Foreskin melanocyte (primary cell): ENCODE measurements at places on chromosomes 6 and 20.

GRCh38 chr6:111626441-111626840 lies 20.8 kb upstream of the TRAF3IP2 start:
- DNase-seq, result no peak

- no peak for DNase-seq
Observed at GRCh38 chr6:25016014-25016720, 80.4 kb upstream of the RIPOR2 start.

- no peak for DNase-seq
Observed at GRCh38 chr20:2289475-2289874, 6.3 kb upstream of the TGM3 start.

GRCh38 chr6:53281518-53282215 lies 67.1 kb downstream of the ELOVL5 start:
- no peak for DNase-seq

- DNase-seq, result no peak
Observed at GRCh38 chr20:45470937-45471336, 1.4 kb downstream of the WFDC2 start.

- DNase-seq, result no peak
Observed at GRCh38 chr20:47412083-47412482, 55.6 kb upstream of the ZMYND8 start.

DNA sequence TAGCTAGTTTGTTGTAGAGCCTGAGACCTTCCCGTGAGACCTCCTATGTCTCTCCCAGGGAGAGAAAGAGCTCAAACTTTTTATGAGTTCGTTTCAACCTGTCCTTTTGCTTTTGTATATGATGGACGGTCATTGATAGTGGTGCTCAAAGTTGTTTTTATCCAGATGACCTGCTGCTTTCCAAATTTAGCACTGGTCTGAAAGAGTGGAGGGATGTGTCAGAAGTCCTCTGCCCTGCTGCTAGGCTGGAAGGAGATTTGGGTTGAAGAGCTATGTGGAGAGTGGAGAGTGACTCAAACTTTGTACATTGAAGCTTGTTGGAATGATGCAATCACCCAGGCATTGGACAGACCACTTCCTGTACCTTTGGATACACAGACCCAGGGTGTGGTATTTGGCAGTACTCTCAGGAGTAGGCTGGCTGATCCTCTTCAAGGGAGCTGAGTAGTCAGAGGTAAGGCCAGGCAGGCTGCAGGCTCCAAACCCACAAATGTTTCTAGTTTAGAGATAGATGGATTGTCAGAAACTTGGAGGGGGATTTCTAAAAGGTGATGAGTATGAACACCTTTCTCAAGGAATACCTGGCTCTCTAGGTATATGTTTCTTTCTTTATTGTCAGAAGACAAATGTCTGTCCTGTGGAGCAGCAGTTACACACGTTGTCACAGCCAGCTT lies 49.4 kb upstream of the RREB1 start:
- no peak for DNase-seq

GRCh38 chr6:122758927-122759334 lies 20.6 kb upstream of the FABP7 start:
- DNase-seq, result no peak

DNA sequence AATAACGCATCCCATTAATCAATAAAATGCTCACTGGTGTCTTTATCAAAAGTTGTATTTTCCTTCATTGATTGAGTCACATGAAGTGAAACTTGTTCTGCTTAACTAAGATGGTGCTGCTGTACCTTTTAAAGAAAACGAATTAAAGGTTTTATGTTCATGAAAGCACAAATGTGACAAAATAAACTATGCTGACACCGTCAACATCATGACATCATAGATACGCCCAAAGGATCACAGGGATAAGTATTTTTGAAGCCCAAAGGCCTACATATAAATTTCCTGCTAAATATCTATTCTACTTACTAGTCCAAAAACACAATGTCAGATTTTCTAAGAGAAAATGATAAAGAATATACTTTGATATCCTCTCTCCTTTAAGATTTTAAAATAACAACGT lies 94.4 kb downstream of the FAM217A start:
- no peak for DNase-seq

DNA sequence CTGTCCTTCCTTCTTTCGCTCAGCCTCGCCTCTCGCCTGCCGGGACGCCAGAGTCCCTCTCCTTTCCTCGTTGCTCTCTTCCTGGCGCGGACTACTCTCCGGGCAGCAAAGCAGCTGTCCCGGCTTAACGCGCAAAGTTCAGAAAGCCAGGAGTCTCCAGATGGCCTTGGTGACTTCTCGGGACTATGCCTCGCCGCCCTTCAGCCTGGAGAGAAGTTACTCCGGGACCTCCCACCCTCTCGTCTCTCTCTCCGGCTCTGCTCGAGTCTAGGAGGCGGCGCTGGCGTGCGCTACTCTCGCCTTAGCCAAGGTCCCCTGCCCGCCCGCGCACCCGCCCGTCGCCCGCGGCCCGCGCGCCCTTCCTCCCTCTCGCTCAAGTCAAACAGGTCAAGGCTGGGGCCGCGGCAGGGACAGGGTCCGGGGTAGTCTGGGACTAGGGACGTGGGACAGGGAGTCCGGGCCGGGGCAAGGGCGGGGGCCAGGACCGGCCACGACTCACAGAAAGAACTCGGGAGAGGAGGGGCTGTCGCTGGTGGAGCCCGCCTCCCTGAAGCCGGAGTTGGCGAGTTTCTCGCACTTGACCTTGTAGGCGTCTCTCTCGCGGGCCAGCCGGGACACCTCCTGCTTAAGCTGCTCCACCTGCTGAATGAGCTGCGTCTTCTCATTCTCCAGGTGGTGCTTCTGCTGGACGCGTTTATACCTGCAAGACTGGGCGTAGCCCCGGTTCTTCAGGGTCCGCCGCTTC lies 1.5 kb downstream of the MAFB start:
- DNase-seq, result no peak

- no peak for DNase-seq
Observed at GRCh38 chr6:163643866-163644265, 229.3 kb downstream of the QKI start.

GRCh38 chr6:2952557-2953095 lies 18.7 kb downstream of the SERPINB6 start:
- peak; percentile 93 for DNase-seq

- no peak for DNase-seq
Observed at GRCh38 chr20:53262365-53262764, 290.2 kb downstream of the TSHZ2 start.

DNA sequence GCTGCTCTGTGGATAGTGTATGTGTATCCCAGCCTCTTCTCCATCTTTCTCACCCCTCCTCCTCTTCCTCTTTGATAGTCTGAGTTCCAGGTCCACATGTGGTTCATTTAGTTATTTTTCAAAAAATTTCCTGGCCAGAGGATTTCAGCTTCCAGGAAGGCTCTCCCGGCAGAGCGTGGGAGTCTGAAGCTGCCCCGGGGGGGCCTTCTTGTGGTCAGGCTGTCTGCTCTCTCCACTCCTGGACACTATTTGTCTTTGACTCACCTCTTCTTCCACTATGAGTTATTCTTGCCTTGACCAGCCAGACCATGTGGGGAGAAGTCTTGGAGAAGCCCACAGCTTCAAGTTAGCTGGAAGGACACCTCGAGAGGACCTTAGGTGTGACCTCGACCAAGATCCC lies 258.8 kb downstream of the CDC5L start:
- no peak for DNase-seq

GRCh38 chr6:142276256-142276655 lies 25.6 kb upstream of the ADGRG6 start:
- no peak for DNase-seq

GRCh38 chr6:127221201-127221600 lies 45.5 kb upstream of the RNF146 start:
- no peak for DNase-seq

- DNase-seq, result no peak
Observed at GRCh38 chr20:59163631-59164530, at the start of gene ZNF831. TSS of gene ZNF831 (plus strand) at chr20:59163821. CDS start at chr20:59191020, 27,199 bp downstream.

- DNase-seq, result no peak
Observed at GRCh38 chr6:44664716-44665115, 277.2 kb downstream of the CDC5L start.

DNA sequence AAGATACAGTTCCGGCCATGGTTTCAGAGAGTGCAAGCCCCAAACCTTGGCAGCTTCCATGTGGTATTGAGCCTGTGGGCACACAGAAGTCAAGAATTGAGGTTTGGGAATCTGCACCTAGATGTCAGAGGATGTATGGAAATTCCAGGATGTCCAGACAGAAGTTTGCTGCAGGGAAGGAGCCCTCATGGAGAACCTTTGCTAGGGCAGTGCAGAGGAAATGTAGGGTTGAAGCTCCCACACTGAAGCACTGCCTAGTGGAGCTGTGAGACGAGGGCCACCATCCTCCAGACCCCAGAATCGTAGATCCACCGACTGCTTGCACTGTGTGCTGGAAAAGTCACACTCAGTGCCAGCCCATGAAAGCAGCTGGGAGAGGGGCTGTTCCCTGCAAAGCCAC lies 267.5 kb downstream of the OGFRL1 start:
- no peak for DNase-seq

DNA sequence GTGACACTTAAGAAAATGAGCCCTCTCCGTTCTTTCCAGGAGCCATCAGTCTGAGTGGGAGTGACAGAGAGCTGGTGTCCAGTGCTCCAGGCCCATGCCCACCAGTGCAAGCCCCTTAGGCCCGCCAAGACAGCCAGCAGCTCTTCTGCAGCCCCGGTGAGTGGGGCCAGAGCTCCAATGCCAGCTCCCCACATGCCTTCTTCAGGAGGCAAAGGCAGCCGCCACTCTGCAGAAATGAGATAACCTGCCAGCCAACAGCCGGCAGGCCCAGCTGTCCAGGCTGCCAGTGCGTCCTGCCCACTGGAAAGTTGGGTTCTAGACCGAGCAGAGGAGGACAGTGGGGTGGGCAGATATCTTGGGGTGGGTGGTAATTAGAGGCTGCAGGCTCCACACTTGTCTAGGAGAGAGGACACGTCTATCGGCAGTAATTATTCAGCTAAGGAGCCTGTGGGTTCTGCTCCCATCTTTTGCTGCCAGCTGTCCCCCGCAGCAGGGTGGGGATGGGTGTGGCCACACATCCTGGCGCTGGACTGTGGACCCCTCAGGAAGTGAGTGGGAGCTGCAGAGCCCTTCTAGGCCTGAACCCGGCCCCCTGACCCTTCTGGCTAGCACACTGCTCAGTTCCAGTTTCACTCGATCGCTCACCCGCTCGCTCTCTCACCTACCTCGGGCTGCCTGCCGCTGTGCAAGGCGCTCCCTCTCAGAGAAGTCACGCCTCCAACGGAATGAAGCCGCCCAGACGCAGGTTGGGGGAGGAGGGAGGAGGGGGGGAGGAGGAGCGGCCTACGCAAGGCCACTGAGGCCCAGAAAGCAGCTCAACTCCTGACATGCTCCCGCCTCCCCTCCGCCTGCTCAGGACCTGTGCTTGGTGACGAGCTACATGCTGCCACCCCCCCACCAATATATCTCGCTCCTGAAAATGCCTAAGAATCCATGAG lies 3.6 kb downstream of the GRM4 start:
- no peak for DNase-seq

GRCh38 chr6:169092375-169092774 lies 161.3 kb downstream of the THBS2 start:
- no peak for DNase-seq

- DNase-seq, result peak; percentile 29
Observed at GRCh38 chr6:116411284-116411623, 40.5 kb downstream of the DSE start.

GRCh38 chr6:38012573-38012972 lies 193.0 kb downstream of the ZFAND3 start:
- no peak for DNase-seq

- no peak for DNase-seq
Observed at GRCh38 chr6:41573276-41573675, 27.1 kb downstream of the FOXP4 start.

- peak; percentile 33 for DNase-seq
Observed at GRCh38 chr20:21505161-21505809, 8.6 kb downstream of the NKX2-2 start.

DNA sequence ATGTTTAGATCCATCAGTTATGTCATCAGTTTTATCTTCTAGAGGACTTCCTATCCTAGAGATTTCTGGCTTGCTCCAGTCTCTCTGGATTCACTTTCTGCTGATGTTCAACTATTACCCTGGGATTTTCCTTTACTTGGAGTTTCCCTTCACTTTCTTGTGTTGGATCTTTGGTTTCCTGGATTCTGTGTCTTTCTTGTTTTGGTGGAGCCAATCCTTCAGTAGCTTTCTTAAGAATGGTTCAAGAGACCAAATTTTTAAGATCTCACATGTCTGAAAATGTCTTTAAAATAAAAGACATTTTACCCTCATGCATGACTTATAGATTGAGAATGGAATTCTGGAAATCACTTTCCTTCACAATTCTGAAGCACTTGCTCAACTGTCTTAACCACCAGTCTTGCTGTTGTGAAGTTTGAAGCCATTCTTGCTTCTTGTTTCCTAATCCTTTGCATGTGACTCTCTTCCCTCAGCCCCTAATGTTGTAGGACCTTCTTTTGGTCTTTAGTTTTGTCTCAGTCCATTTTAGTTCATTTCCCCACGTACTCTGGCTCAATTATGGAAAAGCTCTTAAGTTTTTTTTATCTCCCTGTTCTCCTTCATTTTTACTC lies 87.9 kb downstream of the ARID1B start:
- DNase-seq, result no peak

DNA sequence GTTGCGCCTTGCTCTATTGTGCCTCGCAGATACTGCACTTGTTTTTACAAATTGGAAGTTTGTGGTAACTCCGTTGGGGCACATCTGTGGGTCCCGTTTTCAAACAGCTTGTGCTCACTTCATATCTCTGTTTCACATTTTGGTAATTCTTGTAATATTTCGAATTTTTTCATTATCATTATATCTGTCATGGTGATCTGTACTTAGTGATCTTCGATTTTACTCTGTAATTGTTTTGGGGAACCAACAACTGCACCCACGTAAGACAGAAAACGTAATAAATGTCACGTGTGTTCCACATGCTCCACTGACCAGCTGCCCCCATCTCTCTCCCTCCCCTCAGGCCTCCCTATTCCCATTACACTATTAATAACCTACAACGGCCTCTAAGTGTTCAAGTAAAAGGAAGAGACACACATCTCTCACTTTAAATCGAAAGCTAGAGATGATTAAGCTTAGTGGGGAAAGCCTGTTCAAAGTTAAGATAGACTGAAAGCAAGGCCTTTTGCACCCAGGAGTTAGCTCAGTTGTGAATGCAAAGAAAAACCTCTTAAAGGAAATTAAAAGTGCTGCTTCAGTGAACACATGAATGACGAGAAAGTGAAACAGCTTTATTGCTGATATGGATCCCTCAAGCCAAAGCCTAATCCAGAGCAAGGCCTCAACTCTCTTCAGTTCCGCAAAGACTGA lies 26.9 kb downstream of the TTLL2 start:
- no peak for DNase-seq

GRCh38 chr6:106530502-106530901 lies 98.8 kb downstream of the RTN4IP1 start:
- DNase-seq, result no peak

DNA sequence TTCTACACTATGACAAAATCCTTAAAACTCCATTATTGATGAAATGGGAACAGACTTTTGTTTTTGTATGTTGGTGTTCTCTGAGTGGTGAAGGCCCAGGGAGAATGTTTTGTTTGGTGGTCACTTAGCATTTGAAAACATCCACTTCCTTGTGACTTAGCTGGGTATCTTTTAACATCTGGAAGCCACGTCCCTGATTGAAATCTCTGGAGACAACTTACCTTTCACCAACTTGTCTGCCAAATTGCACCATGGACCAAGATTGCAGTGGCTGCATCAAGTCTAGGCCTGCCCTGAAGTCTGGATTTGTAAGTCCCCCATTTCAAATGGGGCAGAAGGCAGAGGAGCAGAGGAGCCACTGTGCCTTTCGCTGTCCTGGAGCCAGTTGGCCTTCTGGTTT lies 534 bp upstream of the EFCAB8 start:
- no peak for DNase-seq

GRCh38 chr6:39553029-39553428 lies 172.2 kb downstream of the KIF6 start:
- DNase-seq, result no peak

- no peak for DNase-seq
Observed at GRCh38 chr20:24106801-24107445, 118.3 kb upstream of the GGTLC1 start.
